Stimulated activated CD4-positive, alpha-beta T cell treated with anti-CD3 and anti-CD28 coated beads, Interleukin-4, amount 100 ng/mL, for 24 hours (primary cell): ENCODE measurements at places on chromosomes 6 and 20.
A peak's percentile ranks its signal among the peaks of the same experiment; 100 is the strongest.

DNA sequence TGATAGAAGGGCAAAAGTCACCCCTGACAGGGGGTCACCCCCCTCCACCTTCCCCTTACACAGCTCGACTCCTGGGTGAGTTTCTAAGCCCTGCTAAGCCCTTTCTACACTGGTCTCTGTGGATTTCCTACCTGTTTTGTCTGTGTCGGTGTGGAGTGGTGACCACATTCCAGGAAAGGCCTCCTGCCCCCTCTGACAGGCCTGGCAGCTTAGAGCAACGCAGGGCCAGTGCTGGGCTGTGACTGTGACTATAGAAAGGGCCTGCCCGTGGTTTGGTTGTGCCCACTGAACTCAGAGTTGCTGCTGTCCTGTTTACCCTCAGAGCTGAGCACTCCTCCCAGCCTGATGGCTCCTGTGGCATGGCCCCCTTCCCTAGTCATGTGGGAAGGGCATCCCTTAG lies 109.0 kb downstream of the ARMC2 start:
- no peak for DNase-seq

DNA sequence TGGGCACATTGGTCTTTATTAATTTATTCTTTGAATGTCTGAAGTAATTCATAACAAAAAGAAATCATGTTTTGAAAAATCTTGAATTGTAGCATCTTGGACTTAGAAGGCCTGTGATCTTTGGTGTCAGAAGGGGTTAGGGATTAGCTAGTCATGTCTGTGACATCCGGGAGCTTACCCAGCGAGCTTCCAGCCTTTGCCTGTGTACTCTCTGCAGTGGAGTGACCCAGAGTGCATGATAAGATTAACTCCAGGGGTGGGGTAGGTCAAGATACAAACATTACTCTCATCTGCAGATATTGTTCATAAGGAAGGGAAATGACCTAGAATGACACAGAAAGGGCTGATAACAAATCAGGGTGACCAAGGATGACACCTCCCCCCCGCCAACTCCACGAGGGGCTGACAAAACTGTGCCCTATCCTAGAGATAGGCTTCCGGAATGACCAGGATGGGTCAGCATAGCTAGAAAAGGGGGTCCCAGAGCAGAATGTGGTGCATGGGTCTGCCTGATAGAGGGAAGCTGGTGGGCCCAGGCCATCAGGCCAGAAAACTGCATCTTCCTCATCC lies 56.6 kb upstream of the BLCAP start:
- no peak for DNase-seq

DNA sequence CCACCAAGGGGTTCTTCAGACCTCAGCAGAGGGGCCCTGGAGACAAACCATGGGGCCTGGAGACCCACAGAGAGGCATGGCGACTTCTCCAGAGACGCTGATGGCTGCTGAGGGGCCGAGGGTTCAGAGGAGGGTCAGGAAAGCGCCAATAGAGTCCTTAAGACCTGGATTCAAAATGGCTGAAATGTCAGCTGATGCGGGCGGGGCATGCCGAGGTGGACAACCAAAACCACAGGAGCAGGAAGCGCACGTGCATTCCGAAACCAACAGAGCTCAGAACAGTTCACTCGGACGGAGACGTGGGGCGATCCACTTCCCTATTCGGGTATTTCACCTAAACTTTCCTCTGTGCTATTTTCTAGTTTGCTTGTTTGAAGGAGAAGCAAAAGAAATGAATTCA lies 99.9 kb upstream of the RIN2 start:
- DNase-seq: no peak

DNA sequence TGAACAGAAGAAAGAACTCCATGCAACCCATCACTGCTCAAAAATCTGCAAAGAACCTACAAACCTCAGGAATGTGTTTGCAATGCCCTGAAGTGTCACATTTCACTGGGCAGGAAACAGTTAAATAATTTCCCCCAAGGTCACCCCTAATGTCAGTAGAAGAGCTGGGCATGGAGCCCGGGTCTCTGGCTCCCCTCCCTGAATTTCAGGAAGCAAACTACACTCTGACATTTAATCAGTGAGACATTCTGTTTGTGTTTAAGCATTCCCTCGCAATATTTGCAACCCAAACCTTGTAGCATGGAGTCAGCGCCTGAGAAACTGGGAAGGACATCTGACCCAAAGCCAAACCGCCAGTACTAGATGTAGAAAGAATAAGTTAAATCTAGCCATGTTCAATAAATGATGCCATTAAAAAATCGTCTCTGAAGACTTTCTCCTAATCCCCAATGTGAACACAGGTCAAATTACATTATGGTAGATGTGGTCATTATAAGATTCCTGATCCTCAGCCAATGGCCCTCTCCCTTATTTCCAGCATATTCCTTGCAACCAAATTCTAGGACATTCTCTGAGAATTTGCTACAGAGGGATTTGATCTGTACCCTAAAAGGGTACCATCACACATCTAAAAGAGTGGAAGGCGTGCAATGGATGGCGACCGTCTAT lies 91.2 kb upstream of the ADTRP start:
- no peak for DNase-seq

DNA sequence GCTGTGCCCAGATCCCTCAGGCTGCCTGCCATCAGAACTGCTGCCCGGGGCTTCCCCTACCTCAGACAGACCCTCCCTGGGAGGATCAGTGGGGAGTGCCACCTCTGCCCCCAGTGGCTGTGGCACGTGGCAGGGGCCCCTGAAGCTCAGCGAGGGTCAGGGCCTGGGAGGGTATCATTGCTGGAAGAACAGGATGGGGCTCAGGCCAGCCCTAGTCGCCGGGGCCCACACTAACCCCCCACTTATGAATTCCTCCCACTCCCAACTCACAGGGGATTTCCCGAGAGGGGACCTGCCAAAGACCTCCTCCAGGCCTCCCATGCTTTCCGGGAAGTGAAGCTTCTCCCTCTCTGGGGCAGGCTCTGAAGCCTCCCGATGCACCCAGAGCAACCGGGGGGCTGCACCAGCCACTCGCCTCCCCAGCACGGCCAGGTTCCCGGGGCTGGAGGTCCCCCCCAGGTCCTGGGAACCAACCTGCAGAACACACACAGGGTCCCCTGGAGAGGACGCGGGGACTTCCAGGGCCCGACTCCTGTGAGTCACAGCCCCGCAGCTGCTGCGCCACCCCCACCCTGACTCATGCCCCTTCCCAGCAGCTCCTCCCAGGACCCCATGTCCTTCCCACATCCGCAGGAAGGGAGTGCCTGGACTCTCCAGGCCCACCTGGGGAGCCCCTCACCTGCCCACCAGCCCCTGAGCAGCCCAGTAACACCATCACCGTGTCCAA lies 2.5 kb downstream of the TNFRSF6B start:
- peak; percentile 69 for DNase-seq

DNA sequence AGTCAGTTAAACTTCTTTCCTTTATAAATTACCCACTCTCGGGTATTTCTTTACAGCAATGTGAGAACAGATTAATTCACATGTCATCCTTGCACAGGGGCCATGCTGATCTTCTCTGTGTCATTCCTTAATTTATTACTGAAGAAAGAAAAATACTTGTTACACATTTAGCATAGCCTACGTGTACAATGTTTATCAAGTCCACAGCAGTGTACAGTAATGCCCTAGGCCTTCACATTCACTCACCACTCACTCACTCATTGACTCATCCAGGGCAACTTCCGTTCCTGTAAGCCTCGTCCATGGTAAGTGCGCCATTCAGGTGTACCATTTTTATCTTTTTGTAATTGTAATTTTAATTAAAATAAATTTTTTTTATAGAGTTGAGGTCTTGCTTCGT lies 73.6 kb downstream of the RSPH3 start:
- no peak for DNase-seq

GRCh38 chr6:157449610-157450009 lies 68.6 kb downstream of the ZDHHC14 start:
- no peak for DNase-seq

DNA sequence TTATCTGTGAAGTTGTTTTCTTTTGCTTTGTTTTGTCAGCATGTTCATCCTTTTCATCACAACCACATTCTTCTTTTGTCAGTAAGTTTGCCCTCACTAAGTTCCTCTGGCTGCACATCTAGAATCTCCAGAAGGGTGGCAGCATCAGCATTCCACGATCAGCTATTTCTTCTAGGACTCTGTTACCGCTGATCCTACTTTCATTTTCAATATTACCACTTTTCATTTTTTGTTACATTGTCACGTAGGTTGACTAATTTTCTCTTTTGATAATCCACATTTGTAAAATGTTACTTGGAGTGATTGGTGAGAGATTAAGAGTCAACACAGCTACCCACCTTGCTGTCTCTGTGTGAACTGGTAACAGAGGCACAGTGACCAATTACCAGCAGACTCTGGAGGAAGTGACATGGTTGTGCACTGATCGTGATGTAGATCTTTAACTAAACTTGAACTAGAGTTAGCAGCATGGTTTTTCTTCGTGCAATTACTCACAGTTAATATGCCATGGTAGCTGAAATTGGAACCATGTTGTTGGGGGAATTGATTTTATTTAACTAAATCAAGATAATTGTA lies 307.9 kb upstream of the SLC35B3 start:
- DNase-seq: no peak

- DNase-seq: no peak
These were observed 15.4 kb downstream of the FOXC1 start for GRCh38 chr6:1624851-1625781.

DNA sequence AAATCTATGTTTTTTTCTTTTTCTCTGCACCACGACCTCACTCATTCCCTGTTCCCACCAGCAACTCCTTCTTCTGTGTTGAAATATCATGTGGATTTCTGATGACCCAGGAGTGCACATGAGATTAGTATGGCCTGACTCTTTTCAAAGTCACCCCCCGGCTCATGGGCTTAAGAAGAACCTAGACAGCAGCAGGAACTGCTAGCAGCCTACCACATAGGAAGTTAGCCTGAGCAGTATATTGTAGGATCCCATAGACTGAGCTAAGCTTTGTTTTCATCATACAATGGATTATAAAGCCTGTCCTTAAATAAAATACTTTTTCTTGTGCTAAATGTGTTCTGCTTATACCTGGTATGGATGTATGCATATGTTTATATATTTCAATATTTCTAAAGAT lies 6.7 kb downstream of the KLHL32 start:
- no peak for DNase-seq

DNA sequence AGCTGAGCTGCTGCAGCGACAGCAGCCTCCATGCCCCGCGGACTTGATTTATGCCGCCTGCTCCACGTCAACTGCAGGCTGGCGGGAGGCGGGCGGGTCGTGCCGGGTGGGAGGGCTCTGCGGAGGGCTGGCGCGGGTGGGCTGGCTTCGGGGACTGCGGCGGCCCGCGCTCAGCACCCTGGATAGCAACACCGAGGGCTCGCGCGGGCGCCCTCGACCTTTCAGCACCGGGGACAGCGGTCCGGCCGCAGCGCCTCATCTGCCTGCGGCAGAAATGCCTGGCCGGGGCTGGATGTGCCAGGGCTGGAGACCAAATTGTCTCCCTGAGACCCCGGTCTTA lies 792 bp downstream of the SNAP25 start:
- peak; percentile 52 for DNase-seq

DNA sequence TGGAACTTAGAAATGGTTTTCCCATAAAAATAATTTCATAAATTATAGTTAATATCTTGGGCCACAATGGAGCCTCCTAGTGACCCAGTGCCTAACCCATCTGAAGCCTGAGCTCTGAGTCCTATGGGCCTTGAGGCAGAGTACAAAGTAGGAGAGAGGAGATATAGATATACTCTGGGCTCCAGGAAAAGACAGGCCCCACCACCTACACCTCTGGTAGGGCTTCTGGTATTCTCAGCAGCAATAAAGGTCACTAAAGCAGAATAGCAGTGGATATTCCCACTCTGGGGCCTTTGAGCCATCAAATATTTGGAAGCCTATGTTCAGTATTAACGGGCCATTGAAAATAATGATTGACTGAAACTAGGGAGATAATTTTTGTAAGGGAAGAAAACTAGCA lies 24.1 kb downstream of the CYP39A1 start:
- no peak for DNase-seq

GRCh38 chr6:130848945-130849344 lies 21.7 kb downstream of the SMLR1 start:
- DNase-seq: peak; percentile 5

GRCh38 chr6:71531841-71532240 lies 243.2 kb downstream of the OGFRL1 start:
- DNase-seq: no peak

DNA sequence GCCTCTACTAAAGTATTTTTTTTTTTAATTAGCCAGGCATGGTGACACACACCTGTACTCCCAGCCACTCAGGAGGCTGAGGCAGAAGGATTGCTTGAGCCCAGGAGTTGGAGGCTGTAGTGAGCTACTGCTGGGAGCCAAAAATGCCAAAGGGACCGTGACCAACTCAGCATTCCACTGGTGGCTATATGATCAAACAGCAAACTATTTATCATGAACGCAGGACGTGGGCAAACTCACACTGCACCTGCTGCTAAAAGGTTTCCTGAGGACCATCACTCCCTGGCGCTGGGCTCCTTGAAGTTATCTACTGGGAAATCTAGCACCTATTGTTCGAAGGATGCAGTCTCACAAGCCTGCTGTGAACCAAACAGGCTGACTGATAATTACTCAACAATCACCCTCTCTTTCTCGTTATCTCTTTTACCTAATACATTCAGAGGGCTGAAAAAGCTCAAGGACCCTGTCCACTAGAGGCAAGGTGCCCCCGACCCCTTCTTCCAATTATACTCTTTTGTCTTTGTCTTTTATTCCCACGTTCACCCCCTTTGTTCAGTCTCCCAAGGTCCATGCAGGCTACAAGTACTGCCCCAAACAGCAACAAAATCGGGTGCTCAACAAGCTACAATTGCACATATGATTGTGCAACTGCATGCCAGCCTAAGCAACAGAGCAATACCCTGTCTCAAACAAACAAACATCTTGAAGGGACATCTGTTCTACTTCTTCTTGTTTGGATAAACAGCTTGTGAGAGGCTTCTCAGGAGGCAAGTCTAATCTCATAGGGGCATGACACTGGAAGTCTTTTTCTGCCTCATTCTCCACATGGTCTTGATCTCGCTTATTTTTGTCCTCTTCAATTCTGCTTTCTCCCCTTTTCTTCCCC lies 47.7 kb upstream of the PLN start:
- no peak for DNase-seq

GRCh38 chr6:70586114-70586513 lies 19.4 kb downstream of the SDHAF4 start:
- DNase-seq: no peak

DNA sequence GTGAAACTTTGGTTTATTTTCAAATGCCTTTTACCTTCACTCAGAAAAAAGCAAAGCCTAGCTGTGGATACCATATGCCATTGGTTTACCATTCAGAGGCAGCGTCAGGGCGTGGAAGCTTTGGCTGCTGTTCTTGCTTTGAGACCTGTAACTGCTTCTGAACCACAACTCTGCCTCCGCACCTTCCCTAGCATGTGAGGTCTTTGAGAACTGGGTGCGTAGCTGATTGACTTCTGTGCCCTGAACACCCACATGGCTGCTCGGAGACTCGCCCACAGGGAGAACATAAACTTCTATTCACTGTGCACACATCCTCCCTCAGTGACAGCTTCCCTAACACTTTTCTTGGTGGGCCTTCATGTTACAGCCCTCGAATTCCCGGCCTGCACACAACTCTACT lies 11.2 kb upstream of the CLDN20 start:
- DNase-seq: no peak

- DNase-seq: no peak
These were observed 724.5 kb downstream of the GRIK2 start for GRCh38 chr6:102118034-102118433.

GRCh38 chr20:6504179-6504578 lies 263.3 kb upstream of the BMP2 start:
- no peak for DNase-seq

GRCh38 chr6:72389698-72390097 lies 232.2 kb upstream of the KCNQ5 start:
- DNase-seq: no peak
